ENCODE measurements at places on chromosomes 12 and 14.
A peak's percentile ranks its signal among the peaks of the same experiment; 100 is the strongest.

DNA sequence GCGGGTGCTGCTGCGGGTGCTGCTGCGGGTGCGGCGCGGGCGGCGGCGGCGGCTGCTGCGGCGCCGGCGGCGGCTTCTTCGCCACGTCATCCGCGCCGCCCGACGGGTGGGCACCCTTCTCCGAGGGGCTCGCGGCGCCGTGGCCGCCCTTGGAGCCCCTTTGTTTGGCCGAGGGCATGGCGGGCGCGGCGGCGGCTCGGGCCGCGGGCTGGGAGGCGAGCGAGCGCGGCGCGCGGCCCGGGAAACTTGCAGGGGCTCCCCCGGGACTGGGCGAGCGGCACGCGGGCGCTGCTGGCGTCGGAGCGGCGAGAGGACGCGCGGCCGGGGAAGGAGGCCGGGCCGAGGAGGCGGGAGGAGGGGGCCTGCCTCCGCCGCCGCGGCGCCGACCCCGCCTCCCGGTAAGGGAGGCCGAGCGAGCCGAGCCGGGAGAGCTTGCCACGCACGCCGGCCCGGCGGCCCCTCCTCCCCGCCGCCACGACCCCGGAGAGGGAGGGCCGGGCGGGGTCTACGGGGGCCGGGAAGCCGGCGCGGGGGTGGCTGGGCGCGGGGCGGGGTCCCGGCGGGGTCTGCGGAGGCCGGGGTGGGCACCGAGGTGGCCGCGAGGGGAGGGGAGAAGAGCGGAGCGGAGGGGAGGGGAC lies at the start of gene CKAP4:
Gene CKAP4 (minus strand): TSS at position 347 of the 638 bp plus-strand sequence. CDS start 169 bp downstream, at position 178.
- peak; percentile 47 for DNase-seq

DNA sequence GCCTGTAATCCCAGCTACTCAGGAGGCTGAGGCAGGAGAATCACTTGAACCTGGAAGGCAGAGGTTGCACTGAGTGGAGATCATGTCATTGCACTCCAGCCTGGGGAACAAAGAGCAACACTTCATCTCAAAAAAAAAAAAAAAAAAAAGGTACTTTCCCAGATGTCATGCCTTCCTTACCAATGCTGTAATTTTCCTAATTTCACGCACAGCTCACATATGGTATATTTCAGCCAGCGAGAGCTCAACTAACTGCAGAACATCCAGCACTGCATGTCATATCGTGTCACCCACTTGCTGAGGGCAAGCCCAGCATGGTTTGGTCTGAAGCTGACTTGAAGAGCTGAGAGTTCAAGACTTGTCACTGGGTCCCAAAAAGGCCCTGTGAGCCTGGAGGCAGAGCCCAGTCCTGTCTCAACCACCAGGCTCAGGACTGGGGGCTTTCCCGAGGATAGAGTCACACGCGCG lies 29.0 kb downstream of the NFKBIA start:
- DNase-seq: no peak

DNA sequence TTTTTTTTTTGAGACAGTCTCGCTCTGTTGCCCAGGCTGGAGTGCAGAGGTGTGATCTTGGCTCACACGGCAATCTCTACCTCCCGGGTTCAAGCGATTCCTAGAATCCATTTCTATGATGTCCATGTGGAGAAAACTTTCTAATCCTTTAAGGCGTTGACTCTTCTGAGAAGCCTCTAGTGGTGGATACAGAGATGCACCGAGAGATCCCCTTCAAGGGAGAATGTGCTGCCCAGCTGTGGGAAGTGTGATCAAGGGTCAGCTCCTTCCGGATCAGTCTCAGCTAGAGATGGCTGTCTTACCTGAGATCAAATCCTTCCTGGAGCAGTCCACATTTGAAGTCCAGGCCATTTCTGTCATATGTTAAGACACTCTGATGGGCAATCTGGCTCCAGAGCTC lies 92.7 kb upstream of the HECTD1 start:
- DNase-seq: no peak

DNA sequence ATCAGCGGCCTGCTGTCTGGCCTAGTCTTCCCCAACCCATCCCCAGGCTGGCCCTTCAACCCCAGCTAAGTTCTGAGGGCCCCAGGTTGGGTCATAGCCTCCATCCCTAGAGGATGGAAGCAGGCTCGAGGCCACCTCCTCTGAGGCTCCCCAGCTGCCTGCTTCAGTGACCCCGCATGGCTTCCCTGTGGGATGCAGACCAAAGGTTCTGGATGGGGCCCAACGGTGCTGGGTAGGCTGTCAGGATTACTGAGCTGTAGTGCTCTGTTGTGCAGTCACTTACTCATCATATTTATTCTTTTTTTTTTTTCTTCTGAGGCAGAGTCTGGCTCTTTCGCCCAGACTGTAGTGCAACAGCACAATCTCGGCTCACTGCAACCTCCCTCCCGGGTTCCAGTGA lies 92.0 kb downstream of the IRF2BPL start:
- DNase-seq: no peak

- DNase-seq: no peak
These were observed 11.5 kb downstream of the ALG10 start for GRCh38 chr12:34033628-34034296.

DNA sequence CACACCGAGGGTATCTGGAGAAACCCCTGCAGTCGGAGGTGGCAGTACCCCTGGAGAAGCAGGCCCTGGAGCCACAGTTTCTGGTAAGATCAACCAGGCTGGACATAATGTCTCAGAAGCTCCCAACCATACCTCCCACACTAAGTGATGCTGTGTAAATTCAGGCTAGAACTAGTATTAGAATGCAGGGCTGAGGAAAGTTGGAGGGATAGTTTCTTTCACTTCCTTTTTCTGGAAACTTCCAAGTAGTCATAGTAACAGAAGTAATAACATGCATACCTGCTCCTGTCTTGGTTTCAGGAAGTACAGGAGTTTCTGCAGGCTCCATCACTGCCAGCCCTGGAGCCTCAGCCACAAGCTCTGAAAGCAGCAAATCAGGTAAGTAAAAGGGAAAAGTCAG lies 228.1 kb upstream of the CNTN1 start:
- no peak for DNase-seq

- DNase-seq: no peak
These were observed 325.1 kb downstream of the AEBP2 start for GRCh38 chr12:19764408-19764807.

DNA sequence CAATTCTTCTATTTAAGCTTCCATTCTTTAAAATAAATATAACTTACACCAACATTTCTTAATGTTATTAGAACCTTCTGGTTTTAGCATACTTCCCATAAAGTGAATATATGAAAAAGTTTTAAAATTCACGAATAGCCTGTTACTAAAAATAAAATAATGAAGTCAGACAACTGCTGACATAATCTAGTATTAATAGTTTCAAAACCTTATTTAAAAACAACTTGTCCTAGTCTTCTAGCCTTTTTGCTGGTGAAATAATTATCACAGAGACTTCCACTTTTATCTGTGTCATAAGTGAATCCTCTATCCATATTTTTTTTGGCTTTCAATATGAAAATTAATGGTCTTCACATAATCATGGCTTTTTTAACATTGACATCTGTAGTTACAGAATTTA lies 93.8 kb upstream of the MON2 start:
- no peak for DNase-seq

DNA sequence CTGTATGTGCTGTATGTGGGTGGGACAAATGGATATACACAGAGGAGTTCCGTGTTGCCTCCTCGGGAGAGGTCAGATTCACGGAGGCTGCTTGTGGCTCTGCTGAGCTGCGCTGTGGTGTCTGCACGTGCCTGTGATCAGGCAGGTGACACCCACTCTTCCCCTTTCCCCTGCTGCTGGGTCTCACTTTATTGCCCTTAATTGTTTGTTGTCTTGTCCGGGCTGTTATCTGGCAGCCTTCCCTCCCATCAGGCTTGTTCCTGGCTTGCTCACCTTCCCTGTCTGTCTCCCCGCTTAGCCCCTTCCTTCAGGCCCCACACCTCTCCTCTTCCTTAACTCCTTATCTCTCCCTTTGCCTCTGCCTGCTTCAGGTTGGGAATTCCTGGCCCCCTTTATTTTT lies 13.5 kb downstream of the WNT5B start:
- DNase-seq: no peak

- DNase-seq: no peak
These were observed 3.8 kb upstream of the SCARB1 start for GRCh38 chr12:124867401-124867930.

- no peak for DNase-seq
These were observed 27.8 kb upstream of the PCNX1 start for GRCh38 chr14:70879448-70879847.

All from T-helper 2 cell treated with Interferon-gamma antibody and Interleukin-4, amounts not matched to agents 5 μg/mL and 100 μg/mL, for 36 hours (primary cell).